Vagina (tissue), 2 donors: ENCODE measurements at places on chromosomes 13 and 19.

DNA sequence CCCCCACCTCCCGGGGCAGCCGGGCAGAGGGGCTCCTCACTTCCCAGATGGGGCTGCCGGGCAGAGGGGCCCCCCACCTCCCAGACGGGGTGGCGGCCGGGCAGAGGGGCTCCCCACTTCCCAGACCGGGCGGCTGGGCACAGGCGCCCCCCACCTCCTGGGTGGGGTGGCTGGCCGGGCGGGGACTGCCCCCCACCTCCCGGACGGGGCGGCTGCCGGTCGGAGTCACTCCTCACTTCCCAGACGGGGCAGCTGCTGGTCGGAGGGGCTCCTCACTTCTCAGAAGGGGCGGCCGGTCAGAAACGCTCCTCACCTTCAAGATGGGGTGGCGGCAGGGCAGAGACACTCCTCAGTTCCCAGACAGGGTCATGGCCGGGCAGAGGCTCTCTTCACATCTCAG lies 43.9 kb downstream of the ZNF730 start:
- DNase-seq = no peak

DNA sequence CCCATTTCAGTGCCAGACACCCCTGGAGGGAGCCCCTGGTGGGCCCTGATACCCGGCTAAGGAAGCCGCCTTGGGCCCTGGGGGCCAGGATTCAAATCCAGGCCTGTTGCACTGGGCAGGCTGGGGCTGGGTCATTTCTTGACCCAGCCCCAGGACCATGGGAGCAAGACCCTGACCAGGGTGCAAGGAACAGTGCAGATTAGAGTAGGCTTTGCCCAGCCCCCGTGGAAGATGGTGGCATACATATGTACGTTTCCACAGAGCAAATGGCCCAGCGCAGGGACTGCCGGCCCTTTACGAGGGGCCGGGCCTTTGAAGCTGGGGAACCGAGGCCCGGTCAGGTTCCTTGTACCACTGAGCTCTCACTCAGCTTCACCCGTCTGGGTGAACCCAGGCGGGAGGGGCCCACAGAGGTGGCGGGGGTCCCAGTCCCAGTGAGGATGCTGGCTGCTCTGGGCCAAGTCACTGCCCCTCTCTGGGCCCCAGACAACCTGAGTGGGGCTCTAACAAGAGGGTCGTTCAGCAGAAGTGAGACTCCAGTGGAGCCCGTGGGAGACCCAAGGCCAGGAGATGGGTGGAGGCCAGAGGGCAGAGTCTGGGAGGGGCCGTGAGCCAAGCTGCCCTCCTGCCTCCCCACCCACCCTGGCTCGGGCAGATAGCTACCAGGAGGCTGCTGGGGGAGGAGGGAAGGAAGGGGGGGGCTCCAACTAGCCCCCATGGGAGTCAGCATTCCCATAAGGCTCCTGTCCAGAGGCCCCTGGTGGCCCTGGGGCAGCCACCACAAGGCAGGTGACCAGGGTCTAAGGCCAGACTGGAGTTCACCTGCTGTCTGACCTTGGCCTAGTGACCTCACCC lies 2.7 kb downstream of the MKNK2 start:
- DNase-seq = no peak

DNA sequence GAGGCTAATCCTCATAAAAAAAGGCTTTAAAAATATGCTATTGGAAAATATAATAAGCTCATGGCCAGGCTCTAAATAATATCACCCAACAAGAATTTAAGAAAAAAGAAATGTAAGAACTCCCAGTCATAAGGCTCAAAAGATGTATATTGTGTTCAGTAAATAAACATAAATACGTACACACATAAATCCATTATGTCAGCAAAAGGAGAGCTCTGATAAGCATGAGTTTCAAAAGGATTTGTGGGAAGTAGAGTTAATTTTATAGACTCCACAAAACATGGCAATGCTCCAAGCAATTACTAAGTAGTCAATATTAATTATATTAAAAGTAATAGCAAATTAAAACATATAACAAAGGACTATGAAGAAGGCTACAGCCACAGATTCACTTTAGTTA lies 37.3 kb upstream of the TRPC4 start:
- DNase-seq = no peak

DNA sequence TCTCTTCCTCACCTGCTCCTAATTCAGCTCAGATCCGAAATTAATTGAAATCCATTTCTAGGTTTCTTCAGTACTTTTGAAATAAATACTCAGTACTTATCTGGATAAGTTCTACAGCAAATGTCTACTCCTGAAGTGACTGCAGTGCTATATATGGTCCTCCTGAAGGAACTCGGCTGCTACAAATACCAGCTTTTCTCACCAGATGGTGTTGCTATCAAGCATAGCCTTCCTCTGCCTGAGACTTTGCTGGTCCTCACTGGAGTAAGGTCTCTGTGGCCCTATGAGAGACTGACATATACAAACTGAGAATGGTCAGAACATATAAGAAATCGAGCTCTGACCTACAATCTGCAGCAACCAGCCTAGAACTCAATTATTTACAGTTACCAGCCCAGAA lies 161.6 kb downstream of the NDFIP2 start:
- DNase-seq = no peak

DNA sequence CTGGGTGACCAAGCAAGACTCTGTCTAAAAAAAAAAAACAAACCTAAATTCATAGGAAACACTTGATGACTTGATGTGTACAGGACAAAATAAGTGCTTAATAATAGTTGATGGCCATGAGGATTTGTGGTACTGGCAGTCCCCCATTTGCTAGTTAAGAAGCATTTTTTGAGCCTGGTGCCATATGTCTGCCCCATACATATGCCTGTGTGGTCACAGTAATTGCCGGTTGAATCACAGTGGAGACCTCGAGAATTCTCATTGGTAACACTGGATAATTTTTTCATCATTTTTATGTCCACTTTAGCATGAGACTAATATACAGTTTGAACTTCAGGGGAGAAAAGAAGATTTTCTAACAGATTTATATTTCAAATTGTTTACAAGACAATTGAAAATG lies 79.2 kb downstream of the LRCH1 start:
- DNase-seq = no peak

DNA sequence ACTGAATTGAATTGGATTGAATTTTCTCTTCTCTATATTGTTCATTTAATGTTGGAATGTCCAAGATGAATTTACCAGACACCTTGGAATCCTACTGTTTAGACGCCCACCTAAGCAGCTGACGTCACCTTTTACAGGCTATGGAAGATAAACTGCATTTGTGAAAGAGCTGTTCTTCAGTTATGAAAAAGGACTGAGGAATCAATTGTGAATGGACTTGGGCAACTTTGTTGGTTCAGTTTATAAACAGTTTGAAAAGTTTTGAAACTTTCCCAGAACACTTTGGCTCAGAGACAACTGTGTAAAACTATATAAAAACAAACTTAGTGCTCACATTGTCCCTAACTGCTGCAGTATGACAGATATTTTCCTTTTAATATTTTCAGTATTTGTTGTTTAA lies 590.8 kb upstream of the SPRY2 start:
- DNase-seq = no peak

- DNase-seq = no peak
Observed at GRCh38 chr19:2426611-2427428, 566 bp downstream of the TIMM13 start.

DNA sequence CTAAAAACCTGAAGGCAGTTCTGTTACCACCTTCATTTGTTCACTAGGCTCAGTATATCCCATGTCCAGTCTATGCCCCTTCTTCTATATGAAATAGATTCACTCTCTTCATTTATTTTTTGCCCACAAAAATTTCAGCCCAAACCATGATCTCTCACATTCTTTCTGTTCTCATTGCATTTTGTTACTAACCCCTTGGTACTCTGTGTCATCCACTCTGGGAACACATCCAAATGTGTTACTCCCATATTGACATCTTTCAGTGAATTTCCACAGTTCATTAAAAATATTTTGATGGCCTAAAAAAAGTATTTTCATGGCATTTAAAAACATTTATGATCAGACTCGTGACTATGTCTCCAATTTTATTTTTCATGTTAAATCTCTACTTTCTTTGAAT lies 378.9 kb downstream of the SLITRK1 start:
- DNase-seq = no peak

DNA sequence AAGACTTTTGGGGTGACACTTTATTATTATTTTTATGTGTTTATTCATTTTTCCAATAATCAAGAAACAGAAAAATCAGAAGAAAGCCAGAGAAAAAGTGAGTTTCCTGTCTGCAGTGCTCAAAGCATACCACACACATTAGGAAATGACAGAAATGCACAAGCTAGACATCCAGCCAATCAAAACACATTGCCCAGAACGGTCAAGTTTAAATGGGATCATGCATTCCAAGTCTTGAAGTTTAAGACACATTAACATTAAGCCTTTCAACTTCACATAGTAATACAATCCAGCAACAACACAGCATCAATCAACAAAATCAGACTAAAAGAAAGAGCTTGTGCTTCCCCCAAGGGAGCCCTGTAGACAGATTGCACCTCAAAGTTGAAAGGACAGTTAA lies 28.7 kb upstream of the MEDAG start:
- DNase-seq = no peak

GRCh38 chr19:28184997-28185396 lies 1028.0 kb downstream of the UQCRFS1 start:
- DNase-seq = no peak

GRCh38 chr13:31042049-31042448 lies 109.6 kb downstream of the TEX26 start:
- DNase-seq = no peak

GRCh38 chr19:11639245-11639601 lies 41.9 kb downstream of the ZNF627 start:
- no peak for DNase-seq

DNA sequence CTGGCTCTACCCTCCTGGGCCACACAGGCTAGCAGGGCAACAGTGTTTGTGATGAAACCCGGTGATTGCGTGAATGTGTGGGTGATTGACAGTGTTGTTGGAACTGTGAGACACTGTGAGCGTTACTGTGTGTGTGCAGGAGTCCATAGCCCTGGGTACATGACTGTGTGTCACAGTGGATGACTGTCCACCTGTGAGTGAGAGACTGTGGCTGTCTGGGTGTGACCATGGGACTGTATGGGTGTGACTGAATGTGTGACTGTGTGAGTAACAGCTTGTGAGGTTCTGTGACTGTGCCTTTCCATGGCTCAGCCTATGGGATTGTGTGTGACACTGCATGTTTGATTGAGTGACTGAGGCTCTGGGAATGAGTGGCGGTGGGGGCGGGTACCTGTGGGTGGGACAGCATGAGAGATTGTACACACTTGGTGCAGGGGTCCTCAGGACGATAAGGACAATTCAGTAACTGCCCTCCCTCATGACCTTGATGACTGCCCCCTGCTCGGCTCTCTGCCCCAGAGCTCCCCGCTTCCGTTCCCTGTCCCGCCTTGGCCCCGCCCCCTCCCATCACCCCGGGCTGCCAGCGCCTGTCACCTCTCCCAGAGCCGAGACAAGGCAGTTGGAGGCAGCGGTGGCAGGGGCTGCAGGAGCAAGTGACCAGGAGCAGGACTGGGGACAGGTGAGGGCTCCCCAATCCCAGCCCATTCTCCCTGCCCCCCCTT lies at the start of gene GIPR:
GIPR (plus strand) TSS at position 602 of the 722 bp plus-strand sequence. CDS start 1,300 bp downstream, outside the sequence.
- no peak for DNase-seq

GRCh38 chr19:33631609-33631973 lies 9.8 kb downstream of the CHST8 start:
- DNase-seq = no peak

DNA sequence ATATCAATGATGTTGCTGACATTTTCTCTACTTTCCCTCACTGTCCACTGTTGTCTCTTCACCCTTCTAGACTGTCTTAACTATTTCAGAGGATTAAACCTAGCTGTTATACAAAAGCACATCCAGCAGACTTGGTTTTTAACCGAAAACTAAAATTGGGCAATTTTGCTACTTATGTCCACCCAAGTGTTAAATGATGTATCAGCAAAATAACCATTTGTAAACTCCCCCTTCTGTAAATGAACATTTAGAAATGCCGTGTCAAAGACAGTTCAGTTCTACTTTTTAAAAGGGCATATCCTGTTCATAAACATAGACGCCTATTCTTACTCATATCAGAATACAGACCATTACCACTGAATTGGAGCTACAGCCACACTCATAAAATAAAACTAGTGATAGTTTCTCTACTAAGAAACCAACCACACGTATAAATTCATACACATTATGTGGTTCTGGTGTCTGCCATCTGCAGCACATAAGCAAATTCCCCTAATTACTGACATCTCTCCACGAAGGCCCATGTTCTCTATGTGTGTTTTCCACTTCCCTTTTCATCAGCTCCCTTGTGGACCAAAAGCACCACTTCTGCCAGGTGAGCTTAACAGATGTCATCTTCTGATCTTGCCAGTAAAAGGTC lies 1091.8 kb downstream of the PCDH9 start:
- no peak for DNase-seq

DNA sequence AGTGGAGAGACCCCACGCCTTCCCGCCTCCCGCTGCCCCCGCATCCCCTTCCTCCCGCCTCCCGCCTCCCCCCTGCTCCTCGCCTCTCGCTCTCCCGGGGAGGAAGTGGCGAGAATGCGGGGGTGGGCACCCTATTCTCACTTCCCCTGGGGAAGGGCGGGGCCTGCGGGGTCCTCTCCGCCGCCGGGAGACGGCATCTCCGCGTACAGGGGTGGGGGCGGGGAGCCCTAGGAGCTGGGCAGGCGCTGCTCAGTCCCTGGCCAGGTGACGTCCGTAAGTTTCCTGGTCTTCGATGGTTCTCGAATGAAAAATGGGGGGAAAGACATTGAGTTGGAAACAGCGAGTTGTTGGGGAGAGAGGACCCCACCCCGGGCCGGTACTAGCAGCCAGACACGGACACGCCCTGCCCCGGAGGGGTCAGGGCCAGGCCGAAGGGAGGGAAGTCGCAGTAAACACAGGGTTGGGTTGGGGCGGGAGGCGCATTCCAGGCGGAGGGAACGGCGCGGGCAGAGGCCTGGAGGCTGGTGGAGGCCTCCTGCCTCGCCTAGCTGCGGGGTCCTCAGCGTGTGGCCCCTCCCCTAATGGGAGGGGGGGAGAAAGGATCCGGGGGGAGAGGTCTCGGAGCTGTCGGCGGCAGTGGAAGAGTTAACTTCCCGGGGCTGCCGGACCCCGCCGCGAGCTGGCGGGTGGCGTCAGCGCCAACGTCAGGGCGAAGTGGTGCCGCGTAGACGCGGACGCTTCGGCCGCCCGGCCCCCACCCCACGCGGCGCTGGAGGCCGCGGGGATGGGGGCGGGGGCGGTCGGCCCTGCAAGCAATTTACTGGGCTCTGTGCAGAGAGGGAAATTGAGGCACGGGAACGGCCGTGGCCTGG lies 10.4 kb upstream of the JUND start:
- DNase-seq = no peak

DNA sequence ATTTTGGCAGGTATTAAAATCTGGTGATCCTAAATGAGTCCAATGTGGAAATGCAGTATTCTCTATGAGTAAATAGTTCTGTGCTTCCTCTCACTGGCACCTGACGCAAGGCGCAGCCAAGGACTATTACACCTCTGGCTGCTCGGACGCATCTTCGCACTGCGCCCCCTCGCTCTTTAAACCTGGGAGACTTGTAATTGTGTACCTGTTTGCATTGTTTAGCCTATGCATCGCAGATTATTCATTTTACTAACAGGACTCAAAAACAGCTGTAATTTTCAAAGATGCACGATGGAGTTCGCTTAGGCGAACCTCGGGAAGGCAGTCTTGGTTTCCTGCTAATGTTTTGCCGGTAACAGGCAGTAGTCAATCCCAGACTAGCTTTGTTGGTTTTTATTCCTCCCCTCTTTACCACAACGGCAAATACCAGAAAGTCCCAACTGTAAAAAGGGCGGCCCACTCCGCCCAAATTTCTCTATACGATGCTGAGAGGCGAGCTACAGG lies 113.2 kb downstream of the KCNRG start:
- DNase-seq = no peak
